ENCODE measurements at places on chromosomes 1 and 21.

- DNase-seq, result no peak
Measured at GRCh38 chr1:54357967-54358366, 48.2 kb downstream of the SSBP3 start.

GRCh38 chr21:42094811-42095210, 23.7 kb downstream of the UMODL1 start:
- DNase-seq, result no peak

DNA sequence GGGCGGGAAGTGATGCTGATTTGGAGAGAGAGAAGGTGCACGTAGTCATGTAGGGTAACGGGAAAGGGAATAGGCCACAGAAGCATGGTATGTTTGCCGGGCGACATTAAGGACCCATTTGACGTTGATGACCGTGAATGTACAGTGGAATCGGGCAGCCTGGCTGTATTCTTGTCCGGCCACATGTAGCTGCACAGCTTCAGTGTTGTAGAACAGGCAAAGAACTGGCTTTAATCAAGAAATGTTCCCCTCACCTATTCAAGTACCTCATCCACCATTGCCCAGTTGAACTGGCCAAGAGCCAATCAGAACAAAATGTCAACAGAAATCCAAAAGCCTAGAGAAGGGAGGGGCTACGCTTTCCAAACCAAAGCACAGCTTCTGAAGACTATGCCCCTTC, 104.8 kb downstream of the DHRS3 start:
- DNase-seq, result no peak

- no peak for DNase-seq
Measured at GRCh38 chr1:151829352-151830046, 2.1 kb downstream of the RORC start.

GRCh38 chr1:118902711-118903191, 85.4 kb downstream of the TBX15 start:
- DNase-seq, result no peak
